Fibroblast of skin of right biceps (primary cell): ENCODE measurements at places on chromosomes 16 and 17.
A peak's percentile ranks its signal among the peaks of the same experiment; 100 is the strongest.

DNA sequence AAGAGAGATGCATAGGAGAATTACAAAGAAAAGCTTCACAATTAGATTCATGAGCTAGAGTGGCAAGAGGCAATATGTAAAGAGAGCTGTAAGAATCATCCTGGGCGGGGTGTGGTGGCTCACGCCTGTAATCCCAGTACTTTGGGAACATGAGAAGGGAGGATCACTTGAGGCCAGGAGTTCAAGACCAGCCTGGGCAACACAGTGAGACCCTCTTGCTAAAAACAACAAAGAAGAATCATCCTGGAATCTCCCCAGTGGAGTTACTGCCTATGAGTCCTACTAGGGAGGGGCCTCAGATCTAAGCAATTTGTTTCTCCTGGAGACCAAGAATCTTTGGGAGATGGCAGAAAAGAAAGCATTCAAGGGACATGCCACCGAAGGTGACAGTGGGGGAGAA is 119.1 kb downstream of the HIC1 start:
- peak; percentile 58 for DNase-seq

GRCh38 chr17:30344283-30345088 is 10.6 kb upstream of the TMIGD1 start:
- peak; percentile 16 for DNase-seq

GRCh38 chr17:76447931-76448652 is 4.9 kb downstream of the UBE2O start:
- peak; percentile 61 for DNase-seq

DNA sequence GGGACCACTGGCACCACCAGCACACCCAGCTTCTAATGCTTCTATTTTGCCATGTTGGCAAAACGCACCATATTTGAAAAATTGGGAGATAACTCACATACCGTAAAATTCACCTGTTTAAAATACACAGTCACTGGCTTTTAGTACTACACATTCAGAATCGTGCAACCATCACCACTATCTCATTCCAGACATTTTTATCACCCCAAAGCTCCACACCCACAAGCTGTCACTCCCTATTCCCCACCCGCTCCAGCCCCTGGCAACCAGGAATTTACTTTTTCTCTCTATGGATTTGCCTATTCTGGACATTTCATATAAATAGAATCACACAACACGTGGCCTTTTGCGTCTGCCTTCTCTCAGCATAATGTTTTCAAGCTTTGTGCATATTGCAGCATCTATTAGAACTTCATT is 25.0 kb downstream of the PPL start:
- peak; percentile 20 for DNase-seq

GRCh38 chr17:33905338-33905800 is 349.7 kb upstream of the CCL2 start:
- no peak for DNase-seq
